NCI-H2081 (cell line): ENCODE measurements at places on chromosomes 5 and 9.

GRCh38 chr5:74334762-74335384 lies 305.7 kb downstream of the ENC1 start:
- DNase-seq: no peak

GRCh38 chr5:157331807-157332206 lies 65.9 kb downstream of the CYFIP2 start:
- DNase-seq: no peak

GRCh38 chr5:61969347-61969746 lies 336.7 kb upstream of the KIF2A start:
- no peak for DNase-seq

- no peak for DNase-seq
Observed at GRCh38 chr5:78690253-78690972, 41.8 kb upstream of the LHFPL2 start.

- DNase-seq: peak; percentile 24
Observed at GRCh38 chr5:67577424-67577823, 380.8 kb upstream of the CD180 start.
